T follicular helper cell (primary cell): ENCODE measurements at places on chromosomes 12 and 14.

- no peak for DNase-seq
Observed at GRCh38 chr12:41596190-41596589, 408.1 kb downstream of the PDZRN4 start.

DNA sequence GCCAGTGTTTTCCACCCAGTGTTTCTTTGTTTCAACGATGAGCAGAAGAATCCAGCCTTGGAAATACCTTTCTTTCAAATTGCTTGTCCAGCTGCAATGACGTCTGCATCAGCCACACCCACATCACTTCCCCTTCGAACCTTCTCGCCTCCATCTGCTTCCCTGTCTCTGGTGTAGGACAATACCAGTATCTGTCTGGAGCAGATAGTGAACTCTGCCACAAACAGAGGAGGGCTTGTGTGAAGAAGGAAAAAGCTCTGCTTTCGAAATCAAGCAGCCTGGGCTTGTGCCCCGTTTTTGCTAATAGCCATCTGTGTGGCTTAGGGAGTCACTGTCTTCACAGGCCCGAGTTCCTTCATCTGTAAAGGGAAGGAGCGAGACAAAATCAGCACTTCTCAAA lies 415.4 kb downstream of the ZFP36L1 start:
- DNase-seq = no peak

GRCh38 chr12:49212572-49212971 lies 23.7 kb upstream of the TUBA1A start:
- no peak for DNase-seq

- no peak for DNase-seq
Observed at GRCh38 chr12:68305278-68305677, 26.9 kb downstream of the MDM1 start.

- DNase-seq = no peak
Observed at GRCh38 chr12:132228476-132229192, 84.4 kb downstream of the NOC4L start.

GRCh38 chr12:127785986-127786590 lies 480.9 kb upstream of the TMEM132C start:
- no peak for DNase-seq

DNA sequence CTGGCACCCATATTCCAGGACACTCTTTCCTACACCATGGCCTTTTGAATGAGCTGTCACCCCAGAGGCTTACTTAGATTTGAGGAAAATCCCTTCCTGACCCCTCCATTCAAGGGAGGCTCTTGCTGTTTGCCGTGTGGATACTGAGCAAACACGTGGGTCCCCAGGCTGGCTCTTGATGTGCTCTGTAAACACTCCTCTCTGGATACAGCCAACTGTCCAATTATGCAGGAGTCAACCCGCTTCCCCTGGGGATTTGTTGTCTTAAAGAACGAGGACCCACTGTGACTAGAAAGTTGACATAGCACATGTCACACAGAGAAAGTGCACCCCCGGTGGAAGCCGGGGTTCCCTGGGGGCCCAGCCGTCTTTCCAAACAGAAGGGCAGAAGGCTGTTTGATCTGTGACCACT lies 75.8 kb upstream of the CEP83 start:
- DNase-seq = no peak

GRCh38 chr12:49043856-49044258 lies 16.7 kb downstream of the KMT2D start:
- peak; percentile 74 for DNase-seq

DNA sequence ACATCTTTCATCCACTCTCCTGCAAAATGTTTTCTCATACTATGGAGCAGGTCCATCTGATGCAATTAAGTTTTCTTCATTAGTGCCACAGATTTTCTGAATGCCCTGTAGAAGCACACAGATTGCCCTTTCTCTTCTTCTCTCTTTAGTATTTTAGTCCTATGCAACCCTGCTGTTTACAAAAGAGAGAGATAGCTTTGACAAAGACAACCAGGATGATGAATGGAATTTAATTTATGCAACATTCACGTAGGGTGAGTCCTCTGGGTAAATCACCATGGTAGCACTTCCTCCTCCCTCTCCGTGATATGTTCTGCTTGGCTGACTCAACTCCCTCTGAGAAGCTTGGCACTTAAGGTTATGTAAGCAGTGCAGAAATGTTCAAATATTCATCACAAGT lies 400.9 kb upstream of the PDE3A start:
- DNase-seq = no peak

GRCh38 chr12:124312601-124313000 lies 17.7 kb downstream of the RFLNA start:
- no peak for DNase-seq

- DNase-seq = no peak
Observed at GRCh38 chr12:587132-588023, 75.9 kb downstream of the NINJ2 start.

- DNase-seq = no peak
Observed at GRCh38 chr14:85530626-85531025, 682 bp downstream of the FLRT2 start.

DNA sequence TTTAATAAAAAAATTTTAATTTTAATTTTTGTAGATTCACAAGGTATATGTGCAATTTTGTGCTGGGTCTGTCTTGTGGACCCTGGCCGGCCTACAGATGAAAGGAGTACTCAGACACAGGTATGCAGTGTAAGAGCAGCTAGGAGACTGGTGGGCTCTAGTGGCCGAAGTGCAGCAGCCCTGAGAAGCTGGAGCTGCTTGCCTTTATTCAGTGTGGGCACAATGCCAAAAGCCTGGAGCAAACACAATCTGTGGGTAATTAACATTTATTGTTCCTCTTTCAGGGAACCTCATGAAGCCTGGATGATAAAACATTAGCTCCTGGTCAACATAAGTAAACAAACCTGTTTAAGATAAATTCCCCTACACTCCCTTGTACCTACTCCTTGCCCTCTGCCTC lies 135.7 kb upstream of the SEL1L start:
- no peak for DNase-seq

- DNase-seq = no peak
Observed at GRCh38 chr12:61044766-61045165, 1215.4 kb upstream of the USP15 start.

GRCh38 chr12:121579190-121579791 lies 1.5 kb downstream of the KDM2B start:
- no peak for DNase-seq
